NCI-H82 (cell line): ENCODE measurements at places on chromosomes 4 and X.

GRCh38 chrX:72694170-72694569 lies 19.9 kb downstream of the PHKA1 start:
- no peak for DNase-seq

DNA sequence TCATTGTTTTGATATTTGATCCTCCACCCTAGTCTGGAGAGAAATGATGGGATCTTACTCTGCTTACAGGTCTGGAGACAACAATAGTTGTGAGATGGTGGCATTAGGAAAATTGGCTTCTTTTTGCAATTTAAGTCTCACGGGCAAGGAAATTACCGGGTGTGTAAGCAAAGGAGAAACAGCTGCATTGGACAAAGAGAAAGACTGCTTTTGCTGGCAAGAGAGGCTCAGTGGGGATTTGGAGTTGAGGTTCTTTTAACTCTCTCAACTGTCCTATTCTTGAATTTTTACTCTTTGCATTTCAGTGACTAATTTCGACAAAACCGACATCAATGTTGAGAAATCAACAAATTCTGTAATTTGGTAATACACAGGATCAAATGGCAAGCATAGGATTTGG lies 2.3 kb upstream of the SERPINA7 start:
- DNase-seq, result no peak

DNA sequence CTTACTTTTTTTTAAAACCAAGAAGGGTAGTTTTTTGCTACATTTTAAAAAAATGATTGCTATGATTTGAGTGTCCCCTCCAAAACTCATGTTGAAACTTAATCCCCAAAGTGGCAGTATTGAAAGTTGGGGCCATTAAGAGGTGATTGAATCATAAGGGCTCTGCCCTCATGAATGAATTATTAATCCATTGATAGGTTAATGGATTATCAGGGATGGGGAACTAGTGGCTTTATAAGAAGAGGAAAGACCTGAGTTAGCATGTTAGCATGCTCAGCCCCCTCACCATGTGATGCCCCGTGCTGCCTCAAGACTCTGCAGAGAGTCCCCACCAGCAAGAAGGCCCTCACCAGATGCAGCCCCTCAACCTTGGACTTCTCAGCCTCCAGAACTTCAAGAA lies 31.0 kb downstream of the SMIM43 start:
- no peak for DNase-seq

DNA sequence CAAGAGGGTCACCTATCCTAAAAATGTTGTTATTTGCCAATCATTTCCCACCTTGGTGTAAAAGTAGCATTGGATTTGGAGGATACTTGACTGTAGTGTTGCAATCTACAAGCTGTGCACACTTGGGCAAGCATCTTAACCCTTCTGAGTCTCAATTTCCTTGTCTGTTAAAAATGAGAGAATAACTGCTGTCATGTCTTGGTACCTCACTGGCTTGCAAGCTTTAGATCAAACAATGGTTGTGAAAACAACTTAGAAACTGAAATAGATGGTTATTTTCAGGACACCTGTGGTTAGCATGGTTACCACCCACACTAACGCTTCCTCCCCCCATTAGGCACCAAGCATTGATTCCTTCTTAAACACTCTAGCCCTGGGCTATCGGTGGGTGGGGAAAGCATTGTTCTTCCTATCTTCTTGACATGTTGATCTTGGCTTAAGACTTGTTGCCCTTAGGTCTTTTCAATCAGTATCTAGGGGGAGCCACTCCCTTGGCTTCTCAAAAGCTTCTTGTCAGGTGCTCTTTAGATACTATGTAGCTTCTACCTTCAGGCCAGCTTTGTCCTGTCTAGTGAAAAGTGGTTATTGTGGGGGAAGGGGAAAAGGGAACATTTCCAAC lies 10.6 kb upstream of the AMOT start:
- DNase-seq, result no peak

DNA sequence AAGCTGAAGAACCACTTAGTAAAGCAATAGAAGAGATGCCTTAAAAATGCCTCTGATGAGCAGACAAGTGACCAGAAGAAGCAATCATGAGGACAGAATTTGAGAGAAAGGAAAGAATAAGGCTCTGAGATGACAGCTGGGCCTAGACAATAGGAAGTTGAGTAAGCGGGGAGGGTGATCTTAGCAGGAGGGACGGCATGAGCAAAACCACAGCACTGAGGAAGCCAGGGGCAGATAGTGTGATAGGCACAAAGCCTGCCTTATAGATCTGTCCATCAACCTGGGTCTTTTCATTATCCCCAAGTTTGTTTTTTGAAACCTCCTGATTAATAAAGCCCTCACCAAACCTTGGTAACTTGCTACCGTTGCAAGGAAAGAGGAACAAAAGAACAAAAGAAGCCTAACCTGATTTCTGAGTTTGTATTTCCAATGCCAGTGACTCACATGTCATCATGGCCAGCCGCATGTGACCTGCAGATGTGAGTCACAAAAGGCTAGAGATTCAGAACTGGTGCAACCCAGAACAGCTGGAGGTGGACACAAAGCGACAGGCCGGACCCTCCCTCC lies 55.7 kb upstream of the PPARGC1A start:
- no peak for DNase-seq

DNA sequence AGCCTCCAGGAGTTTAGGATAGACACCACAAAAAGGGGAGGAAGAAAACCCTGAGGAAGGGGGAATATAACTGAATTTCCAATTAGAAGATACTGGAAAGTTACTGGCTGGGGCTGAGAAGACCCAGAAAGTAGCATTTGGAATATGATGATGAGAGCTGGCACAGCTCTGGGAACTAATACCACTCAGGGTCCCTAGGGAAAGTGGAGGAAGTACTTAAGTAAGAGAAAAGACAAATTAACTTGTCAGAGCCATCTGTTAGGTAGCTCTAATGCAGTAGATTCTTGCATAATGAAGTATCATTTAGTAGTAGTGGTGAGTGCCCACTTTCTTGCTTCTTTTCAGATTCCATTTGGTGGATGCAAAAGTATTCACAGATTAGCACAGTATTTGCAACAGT lies 90.8 kb upstream of the TSPAN5 start:
- DNase-seq, result peak; percentile 90

GRCh38 chr4:74487771-74488170 lies 42.8 kb downstream of the AREG start:
- DNase-seq, result no peak

GRCh38 chr4:118948545-118949144 lies 60.0 kb downstream of the SYNPO2 start:
- DNase-seq, result peak; percentile 62

GRCh38 chr4:114052227-114052626 lies 72.8 kb upstream of the ARSJ start:
- DNase-seq, result no peak

DNA sequence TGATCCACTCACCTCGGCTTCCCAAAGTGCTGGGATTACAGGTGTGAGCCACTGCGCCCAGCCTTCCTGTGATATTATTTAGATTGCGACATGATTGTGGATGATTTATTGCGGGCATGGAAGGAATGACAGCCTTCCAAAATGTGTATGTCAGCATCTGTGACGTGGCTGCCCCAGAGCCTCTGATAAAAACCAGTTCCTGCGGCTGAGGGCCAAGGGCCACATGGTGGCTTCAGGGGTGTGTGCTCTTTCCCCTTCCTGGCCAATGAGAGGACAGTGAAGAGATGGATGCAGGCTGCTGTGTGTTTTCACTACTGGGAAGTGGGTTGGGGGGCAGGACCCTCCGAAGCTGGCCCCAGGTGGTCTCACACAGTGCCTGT lies 57.4 kb upstream of the HGFAC start:
- DNase-seq, result no peak

DNA sequence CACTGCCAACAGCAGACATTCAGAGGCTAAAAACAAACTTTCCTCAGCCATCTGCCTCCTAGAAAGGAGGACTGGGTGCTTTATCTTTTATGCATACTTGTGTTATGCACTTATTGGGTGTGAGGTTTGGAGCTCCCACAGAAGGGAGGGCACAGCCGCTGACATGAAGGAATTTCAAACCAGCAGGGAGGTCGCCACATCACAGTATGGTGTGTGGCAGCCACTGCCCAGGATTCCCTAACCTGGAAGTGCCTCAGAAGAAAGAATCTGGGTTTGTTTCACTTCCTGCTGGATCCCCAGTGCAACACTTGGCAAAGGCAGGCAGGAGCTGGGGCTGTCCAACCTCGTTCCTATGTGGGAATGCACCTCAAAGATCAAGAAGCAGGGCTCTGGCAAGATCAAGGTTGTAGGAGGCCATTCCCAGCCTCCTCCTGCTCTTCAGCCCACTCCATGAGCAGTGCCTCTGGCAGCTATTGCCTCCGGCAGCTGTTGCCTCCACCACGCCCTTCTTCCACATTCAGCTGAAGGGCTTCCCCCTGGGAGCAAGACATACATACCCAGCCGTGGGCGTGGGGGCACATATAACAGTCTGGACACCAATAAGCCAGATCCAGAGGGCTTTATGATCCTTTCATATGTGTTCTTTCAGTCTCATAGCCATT lies 109.0 kb upstream of the MAMLD1 start:
- DNase-seq, result no peak

DNA sequence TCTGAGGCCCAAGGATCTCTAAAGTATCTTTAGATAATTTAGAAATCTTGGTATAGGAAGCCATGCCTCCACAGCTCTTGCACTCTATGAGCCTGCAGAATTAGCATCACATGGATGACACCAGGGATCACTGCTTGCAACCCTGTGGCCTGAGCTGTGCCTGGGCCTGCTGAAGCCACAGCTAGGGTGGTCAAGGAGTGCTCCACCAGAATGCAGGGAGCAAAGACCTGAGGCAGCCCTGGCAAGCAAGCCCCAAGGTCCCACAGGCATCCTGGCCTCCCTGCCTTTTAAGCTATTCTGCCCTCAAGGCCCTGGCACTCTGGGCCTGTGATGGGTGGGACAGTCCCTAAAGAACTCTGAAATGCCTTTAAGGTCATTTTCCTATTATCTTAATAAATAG lies 105.2 kb upstream of the NALF2 start:
- DNase-seq, result no peak

DNA sequence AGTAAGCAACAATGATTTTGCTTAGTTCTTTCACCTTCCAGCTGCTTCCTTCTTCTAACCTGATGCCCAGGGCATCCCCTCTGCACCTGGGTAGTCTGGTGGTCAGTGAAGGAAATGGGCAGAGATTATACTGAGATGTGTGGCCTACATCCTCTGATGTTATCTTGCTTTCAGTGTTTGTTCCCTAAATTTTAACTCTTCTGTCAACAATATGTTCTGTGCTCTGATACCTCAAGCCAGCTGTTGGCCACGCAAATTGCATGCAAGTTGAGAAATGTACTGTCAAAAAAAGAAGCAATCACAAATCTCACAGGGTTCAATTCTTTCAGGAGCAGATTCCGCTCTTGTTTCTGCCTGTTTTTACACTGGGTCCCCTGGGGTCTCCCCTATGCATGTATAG lies 73.8 kb downstream of the FBXW7 start:
- no peak for DNase-seq

DNA sequence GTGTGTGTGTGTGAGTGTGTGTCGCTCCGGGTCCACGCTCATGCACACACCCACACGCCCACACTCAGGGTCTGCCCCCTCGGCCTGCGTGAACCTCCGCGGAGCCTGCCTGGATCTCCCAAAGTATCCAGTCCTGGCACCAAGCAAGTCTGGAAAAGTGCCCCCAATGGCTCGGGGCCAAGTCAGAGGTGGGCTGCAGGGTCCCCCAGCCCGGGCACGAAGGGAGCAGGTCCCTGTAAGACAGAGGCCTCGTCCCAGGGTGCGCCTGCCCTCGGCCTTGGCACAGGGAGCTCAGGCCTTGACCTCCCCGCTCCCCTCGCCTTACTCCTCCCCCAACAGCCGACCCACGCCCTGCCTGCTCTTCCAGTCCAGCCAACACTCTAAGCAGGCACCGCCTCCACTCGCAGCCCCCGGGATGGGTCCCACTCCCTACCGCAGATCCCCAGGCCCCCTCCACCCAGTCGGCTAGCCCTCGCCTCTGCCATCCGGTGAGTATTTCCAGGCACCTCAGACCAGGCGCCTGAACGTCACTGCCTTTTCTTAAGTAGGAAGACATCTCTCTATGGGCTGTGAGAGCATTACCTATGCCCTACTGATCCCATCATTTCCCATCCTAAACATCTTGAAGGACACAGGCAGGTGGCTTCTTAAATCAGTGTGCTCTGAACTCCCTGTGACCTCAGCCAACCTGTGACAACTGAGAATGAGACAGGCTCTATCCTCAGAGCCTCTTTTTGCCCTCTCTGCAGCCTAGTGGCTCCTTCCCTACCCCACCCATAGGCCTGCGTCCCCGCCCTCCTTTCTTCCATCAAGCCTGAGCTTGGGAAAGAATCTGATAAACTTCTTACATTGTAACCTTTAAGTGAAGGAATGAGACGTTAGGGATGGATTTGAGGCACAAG lies 704 bp downstream of the FAM114A1 start:
- DNase-seq, result peak; percentile 20

GRCh38 chr4:57114973-57115372 lies 4.8 kb upstream of the IGFBP7 start:
- DNase-seq, result no peak

DNA sequence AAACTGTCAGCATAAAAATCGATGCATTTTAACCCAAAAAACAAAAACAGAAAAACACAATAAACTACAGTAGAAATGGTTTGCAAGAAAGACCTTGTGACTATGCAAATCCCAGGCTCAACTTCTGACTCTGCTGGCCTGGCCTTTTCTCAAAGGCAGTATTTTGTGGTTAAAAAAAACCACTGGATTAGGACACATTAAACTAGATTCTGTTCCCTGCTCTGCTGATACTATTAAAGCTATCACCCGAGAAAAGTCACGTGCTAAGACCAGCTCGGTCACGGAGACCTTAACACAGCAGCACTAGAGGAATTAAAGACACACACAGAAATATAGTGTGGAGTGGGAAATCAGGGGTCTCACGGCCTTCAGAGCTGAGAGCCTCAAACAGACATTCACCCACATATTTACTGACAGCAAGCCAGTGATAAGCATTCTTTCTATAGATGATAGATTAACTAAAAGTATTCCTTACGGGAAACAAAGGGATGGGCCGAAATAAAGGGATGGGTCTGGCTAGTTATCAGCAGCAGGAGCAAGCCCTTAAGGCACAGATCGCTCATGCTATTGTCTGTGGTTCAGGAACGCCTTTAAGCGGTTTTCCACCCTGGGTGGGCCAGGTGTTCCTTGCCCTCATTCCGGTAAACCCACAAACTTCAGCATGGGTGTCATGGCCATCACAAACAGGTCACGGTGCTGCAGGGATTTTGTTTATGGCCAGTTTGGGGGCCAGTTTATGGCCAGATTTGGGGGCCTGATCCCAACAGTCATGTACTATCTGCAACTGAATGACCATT lies 16.1 kb downstream of the CBR4 start:
- DNase-seq, result peak; percentile 13

GRCh38 chrX:44080083-44080482 lies 106.9 kb upstream of the NDP start:
- peak; percentile 3 for DNase-seq

DNA sequence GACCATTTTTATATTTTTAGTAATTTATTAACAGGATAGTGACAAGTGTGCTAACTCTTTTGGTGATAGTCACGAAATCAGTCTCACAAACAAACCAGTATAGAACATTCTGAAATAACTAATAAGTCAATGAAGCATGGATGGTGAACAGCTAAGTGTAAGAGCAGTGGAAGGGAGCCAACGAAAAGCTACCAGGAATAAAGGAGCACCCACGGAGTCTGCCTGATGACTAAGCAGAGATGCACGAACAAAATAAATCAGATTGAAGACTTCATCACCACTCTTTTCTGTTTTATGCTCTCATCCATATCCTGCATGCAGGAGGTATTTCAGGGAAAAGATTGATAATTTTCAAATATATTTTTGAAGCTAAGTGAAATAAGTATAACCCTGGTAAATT lies 891.1 kb upstream of the HS3ST1 start:
- no peak for DNase-seq

GRCh38 chr4:112287258-112287989 lies 1.7 kb upstream of the TIFA start:
- no peak for DNase-seq
